ENCODE measurements at places on chromosomes 11 and 22.
A peak's percentile ranks its signal among the peaks of the same experiment; 100 is the strongest.

GRCh38 chr11:25576320-25576719 lies 755.6 kb upstream of the ANO3 start:
- no peak for DNase-seq

DNA sequence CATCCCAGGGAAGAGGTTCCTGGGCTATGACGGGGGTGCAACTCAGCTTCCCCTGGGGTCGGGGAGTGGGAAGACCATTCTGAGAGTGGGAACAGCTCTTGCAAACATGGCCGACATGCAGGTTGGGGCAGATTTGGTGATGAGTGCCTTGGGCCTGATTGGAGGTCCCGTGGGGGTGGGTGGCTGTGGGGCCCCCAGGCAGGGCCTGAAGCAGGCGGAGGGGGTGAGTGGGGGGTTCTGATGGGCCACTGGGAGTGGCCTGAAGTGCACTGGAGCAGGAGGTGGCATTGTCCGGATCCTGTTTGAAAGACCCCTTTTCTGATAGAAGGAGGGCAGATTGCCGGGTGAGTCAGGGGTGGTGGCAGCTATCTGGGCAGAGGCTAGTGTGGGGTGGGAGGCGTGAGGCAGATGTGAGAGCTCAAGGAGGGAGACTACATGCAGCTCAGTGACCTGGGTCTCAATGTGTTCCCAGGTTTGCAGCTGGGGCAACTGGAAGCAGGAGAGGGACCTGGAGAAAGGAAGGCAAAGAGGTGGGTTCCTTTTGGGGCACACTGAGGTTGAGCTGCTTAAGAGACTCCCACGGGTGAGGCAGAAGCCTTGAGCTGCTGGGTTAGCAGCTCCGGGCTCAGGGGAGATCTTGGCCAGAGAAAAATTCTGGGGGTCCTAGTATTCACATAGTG lies 15.1 kb downstream of the MYEOV start:
- peak; percentile 47 for DNase-seq

DNA sequence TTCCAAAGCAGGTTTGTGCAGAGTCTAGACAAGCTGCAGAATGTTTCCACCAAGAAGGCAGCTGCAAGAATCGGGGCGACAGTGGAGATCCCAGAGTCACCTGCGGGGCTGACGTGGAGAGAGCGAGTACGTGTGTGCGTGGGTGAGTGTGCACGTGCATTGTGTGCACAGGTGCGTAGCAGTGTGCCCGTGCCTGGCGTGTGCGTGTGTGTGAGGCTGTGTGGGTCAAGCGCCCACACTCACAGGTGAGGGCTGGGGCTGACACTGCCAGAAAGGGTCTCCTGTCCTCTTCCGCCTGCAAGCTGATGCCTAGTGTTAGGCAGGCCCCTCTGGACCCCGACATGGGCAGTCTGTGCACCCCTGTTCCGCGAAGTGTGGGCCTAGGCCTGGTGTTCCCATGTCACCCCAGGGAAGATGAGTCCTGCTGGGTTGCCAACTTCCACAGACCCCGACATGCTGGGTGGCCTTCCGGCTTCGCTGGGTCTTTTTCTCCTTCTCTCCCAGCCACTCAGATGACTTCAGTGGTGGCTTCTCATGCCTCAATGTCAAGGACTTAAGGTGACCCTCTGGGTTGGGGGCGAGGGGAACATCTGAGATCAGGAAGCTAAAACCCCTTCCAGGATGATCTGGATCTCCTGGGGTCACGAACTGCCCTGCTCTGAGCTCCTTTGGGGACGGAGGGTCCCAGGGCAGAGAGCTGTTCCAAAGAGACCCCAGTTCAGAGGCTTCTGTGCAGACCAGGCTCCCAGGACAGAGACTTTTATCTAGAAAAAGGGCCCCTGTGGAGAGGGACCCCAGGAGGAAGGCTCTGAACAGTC lies 10.4 kb upstream of the SYT8 start:
- DNase-seq = no peak

DNA sequence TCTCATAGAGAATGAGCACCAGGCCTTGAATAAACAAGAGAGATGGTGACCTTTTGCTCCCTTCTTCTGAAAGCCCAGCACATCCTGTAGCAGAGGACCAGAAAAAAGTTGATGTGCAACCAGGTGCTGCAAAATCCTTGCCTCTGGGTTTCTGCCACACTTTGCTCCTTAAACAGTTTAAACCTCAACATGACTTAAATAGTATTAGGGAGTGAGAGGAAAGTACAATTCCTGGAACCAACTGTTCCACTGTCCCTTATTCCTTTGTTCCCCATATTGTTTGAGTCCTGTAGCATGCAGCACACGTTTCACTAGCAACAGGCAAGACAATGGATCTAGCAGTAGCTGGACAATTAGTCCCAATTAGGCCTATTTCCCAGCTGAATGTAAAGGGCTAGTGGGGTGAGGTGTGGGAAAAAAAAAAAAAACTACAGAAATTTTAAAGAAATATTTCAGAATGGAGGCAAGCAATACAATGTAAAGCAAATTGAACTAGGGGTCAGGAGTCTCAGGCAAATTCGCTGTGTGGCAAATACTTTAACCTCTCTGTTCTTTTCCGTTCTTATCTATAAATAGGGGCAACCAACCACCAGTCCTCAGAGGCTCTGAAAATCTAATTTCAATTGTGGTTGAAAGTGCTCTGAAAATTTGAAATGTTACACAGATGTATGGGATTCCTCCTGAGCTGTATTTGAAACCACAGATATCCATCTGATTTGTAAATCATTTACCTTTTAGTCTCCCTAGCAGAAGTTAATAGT lies 6.6 kb downstream of the MPPED2 start:
- DNase-seq = no peak

- DNase-seq = no peak
These were observed 44.5 kb upstream of the RASSF10 start for GRCh38 chr11:12964650-12965049.

Measured in activated CD8-positive, alpha-beta memory T cell treated with anti-CD3 and anti-CD28 coated beads, Interleukin-2, amount 50 U/mL, for 48 hours (primary cell).